ENCODE measurements at places on chromosomes 12 and 14. TPM values are rescaled to one million over a fixed set of nuclear protein-coding genes. Genes with fewer than 3 reads are reported as not detected.

The SLC10A1 gene
- total RNA-seq = not detected

The ARHGEF40 gene
- total RNA-seq = 0.08 TPM

The SYNDIG1L gene
- total RNA-seq = 0.13 TPM

The APPL2 gene
- total RNA-seq = 66.2 TPM

The TMEM30B gene
- 3.5 TPM for total RNA-seq

The GPHN gene
- 11.5 TPM for total RNA-seq

The ANP32D gene
- not detected for total RNA-seq

The KLHDC1 gene
- 18.2 TPM for total RNA-seq

The INSM2 gene
- total RNA-seq = not detected

The GLS2 gene
- 11.5 TPM for total RNA-seq

The NPFF gene
- not detected for total RNA-seq

The SLC35F4 gene
- not detected for total RNA-seq

The SLC6A15 gene
- not detected for total RNA-seq

The KRT8 gene
- total RNA-seq = 0.52 TPM

The LALBA gene
- total RNA-seq = not detected

The TAS2R14 gene
- 3.1 TPM for total RNA-seq

The OSBPL8 gene
- 105 TPM for total RNA-seq

The PMCH gene
- total RNA-seq = not detected

The C12orf60 gene
- total RNA-seq = 0.71 TPM

The TEX22 gene
- total RNA-seq = 7.5 TPM

The NGB gene
- not detected for total RNA-seq

The KRT78 gene
- total RNA-seq = not detected

The TMEM121 gene
- 6.6 TPM for total RNA-seq

The JPH4 gene
- not detected for total RNA-seq

The REM2 gene
- 4.8 TPM for total RNA-seq

The NR4A1 gene
- total RNA-seq = 1.9 TPM

The CMA1 gene
- not detected for total RNA-seq

The KRT73 gene
- total RNA-seq = 10.0 TPM

The CCT2 gene
- 156 TPM for total RNA-seq

The LRIG3 gene
- total RNA-seq = not detected

The ATL1 gene
- total RNA-seq = 3.6 TPM

The SERPINA5 gene
- not detected for total RNA-seq

The ZNF268 gene
- 36.6 TPM for total RNA-seq

The ANAPC7 gene
- total RNA-seq = 84.0 TPM

The FGF6 gene
- not detected for total RNA-seq

The HCAR1 gene
- total RNA-seq = not detected

Data from naive thymus-derived CD8-positive, alpha-beta T cell (primary cell).